ENCODE measurements at places on chromosomes 16 and 17.
A peak's percentile ranks its signal among the peaks of the same experiment; 100 is the strongest.

DNA sequence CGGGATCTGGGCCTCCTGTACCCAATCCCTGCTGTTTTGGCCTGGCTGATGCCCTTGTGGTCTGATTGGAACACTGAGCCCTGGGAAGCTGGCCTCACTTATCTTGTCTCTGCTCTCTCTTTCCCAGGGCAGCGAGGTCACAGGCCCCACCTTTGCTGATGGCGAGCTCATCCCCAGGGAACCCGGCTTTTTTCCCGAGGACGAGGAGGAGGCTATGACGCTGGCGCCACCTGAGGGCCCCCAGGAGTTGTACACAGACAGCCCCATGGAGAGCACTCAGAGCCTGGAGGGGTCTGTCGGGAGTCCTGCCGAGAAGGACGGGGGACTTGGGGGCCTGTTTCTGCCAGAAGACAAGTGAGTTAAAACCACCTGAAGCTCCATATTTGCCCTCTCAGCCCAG, 126.0 kb downstream of the RAB11FIP4 start:
- no peak for DNase-seq

DNA sequence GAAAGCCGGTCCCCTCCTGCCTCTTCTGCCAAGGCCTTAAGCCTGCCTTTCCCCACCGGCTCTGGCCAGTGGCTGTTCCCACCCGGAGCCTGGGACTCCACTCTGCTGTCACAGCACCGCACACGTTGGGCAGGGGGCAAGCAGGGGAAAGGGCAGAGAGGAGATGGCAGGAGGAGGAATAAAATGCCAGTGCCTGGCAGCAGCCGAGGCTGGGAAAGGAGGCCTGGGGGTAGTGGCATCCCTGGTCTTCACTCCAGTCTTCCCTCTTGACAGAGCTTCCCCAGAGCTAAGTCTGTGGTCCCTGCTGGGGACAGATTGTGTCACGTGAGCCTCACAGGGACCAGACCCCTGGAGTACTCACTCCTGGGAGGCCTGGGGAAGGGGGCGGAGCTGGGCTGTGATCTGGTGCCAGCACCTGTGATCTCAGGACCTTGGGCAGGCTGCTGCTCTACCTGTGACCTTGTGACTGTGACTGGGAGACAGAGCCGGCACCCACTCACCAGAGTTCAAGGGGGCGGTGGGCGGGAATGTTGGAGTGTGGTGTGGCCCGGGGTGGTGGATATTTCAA, 97.2 kb upstream of the GSE1 start:
- DNase-seq, result peak; percentile 22

DNA sequence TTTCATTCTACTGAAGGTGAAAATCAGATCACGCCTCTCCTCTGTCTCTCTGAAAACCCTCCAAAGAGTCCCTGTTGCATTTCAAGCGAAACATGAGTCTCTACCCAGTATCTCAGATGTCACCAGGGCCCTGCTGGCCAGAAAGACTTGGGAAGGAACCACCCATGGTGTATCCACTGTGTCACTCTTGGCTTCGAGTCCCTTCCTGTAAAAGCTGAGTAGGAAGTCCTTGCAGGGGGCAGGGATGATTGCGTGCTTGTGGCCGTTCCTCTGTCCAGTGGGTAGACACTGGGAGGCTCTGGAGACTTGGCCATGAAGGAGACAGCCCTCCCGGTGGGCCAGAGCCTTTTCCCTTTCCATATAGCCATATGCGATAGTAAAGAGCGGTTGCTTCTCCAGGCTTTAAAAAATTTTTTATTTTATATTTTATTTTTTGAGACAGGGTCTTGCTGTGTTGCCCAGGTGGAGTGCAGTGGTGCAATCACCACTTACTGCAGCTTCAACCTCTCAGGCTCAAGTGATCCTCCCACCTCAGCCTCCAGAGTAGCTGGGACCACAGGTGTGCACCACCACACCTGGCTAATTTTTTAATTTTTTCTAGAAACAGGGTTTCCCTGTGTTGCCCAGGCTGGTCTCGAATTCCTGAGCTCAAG, 19.0 kb upstream of the RMI2 start:
- DNase-seq, result no peak

- DNase-seq, result no peak
These were observed 12.4 kb downstream of the FAM234A start for GRCh38 chr16:247027-247426.

- no peak for DNase-seq
These were observed 90.6 kb upstream of the LHX1 start for GRCh38 chr17:36846410-36847292.

GRCh38 chr16:78576941-78577340, 477.5 kb downstream of the WWOX start:
- DNase-seq, result no peak

GRCh38 chr16:47033176-47033575, 59.7 kb upstream of the DNAJA2 start:
- no peak for DNase-seq

DNA sequence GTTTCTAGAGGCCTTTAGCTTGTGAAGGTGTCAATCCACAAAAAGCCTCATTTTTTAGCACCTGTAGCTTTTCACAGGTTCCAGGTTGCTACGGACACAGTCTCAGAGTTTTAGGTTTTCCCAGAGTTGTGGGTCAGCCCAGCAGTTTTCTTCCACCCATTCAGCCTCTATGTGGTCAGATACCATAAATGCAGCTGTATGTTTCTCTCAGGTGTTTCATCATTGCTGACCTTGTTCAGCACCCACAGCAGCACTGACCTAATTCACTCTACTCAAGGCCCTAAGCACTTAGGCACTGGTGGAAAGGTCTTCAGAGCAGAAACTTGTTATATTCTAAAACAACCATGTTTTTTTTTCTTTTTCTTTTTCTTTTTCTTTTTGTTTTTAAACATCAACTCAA, 15.0 kb upstream of the SPACA3 start:
- no peak for DNase-seq

GRCh38 chr16:17784073-17784472, 313.3 kb upstream of the XYLT1 start:
- no peak for DNase-seq

GRCh38 chr16:21274172-21274726, 3.8 kb downstream of the CRYM start:
- DNase-seq, result no peak

DNA sequence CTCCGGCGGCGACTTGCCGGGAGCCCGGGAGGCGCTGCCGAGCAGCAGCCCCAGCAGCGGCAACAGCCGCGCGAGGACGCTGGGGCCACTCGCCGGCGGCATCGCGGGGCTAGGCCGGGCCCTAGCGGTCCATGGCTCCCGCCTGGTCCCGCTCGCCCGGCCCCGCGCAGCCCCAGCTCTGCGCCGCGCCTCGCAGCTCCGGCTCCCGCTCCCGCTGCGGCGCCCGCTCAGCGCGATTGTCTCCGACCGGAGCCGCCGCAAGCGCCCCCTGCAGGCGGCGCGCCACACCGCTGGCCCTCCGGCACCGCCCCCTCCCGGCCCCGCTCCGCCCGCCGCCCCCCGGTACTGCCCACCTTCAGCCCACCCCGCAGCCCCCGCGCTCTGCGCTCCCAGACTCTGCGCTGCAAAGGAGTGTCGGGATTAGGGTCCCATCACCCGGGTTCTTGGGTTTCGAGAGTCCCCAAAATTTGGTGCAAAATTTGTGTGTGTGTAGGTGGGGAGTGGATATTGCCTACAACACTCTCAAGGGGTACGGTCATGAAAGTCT, at the start of gene FAM171A2:
Gene FAM171A2, minus strand, starts transcription at position 241 of the 547 bp plus-strand sequence. Its CDS starts 139 bp downstream, at position 102.
- DNase-seq, result peak; percentile 42

- no peak for DNase-seq
These were observed 1.3 kb downstream of the HNF1B start for GRCh38 chr17:37743612-37743874.

DNA sequence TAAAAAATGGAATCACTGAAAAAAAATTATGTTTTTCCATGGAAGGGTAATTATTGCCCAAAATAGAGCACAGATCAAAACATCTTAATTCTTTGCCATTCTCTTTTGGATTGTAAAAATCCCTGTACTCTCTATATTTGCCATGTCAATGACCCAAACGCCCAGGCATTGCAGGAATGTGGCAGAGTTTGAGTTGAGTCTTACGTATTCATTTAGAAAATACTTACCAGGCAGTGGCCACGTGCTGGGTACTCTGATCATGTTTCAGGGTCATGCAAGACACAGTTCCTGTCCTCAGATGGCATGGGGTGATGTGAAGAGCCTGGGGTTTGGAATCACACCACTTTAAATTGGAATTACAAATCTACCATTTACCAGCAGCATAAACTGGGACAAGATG, 267.7 kb downstream of the ABCC12 start:
- DNase-seq, result no peak

DNA sequence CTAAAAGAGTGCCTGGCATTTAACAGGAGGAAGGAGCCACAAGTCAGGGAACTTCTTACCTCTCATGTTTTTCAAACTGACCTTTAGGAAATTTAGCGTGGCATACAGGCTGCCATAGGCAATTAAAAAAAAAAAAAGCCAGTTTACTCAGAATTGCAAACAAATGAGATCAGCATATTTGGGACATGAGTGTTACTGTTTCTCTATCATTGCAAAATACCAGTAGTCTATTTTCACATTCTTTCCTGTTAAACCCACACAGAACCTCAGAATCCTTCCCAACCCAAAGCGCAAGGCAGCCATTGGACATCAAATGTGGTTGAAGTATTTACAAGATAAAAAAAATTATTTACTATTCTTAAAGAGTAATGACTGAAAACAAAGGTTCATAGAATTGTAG, 366.4 kb upstream of the DYNLRB2 start:
- DNase-seq, result no peak

DNA sequence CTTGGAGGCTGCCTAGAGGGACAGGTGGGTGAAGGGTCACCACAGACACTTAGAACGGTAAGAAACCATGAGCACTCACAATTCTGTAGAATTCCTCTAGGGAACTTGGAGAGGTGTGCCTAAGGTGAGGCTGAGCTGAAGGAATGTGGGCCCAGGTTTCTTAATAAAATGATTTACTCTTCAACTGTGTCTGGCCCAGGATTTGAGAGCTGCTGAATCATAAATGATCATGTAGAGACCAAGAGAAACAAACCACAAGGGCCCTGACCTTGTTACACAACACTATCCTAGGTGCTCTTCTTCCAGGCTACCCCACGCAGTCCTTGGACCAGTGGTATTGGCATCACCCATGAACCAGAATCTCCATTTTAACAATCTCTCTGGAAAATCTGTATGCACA, 27.7 kb downstream of the ZNF18 start:
- DNase-seq, result no peak

DNA sequence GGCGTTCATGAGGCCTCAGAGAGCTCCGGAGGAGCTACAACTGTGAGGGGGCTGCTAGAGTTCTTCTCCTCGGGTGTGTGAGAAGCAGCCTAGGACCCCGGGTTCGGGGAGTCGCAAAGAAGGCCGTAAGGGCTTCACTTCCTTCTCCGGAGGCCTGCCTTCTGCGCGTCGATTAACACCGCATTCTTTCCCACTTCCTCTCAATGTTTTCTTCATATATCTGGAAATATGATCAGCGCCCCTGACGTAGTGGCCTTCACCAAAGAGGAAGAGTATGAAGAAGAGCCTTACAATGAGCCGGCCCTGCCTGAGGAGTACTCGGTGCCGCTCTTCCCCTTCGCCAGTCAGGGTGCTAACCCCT, 449 bp downstream of the SMCR8 start:
- no peak for DNase-seq

GRCh38 chr16:54397190-54397835, 110.7 kb upstream of the IRX3 start:
- no peak for DNase-seq

DNA sequence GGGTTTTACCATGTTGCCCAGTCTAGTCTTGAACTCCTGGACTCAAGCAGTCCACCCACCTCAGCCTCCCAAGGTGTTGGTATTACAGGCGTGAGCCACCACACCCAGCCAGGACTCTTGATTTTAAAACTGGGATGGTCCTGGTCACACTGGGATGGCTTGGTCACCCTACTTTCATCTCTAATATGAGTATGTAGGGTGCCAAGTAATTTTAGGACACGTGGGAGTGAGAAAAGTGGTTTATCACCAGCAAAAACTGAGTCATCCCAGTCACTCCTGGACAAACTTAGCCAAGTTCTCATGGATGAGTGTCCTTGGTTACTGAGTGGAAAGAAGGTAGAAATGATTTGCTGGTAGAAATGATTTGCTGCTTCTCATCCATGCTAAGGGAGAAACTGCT, 9.9 kb downstream of the CLEC19A start:
- no peak for DNase-seq

DNA sequence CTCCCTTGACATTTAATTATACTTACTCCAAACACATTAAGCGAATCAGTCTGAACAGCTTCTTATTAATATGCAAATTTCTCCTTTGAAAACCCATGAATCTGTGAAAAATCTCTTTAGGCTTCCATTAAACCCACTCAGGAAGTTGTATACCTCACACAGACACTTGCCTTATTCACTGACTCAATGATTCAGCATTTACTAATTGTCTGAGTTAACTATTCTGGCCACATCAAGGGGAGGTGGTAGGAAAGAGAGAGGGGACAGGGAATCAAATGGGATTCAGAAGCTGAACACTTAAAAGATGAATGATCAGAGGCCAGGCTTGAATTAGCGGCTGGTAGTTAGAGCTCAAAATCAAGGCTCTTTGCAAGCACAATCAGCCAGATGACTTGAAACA, 70.0 kb downstream of the HS3ST3A1 start:
- no peak for DNase-seq

DNA sequence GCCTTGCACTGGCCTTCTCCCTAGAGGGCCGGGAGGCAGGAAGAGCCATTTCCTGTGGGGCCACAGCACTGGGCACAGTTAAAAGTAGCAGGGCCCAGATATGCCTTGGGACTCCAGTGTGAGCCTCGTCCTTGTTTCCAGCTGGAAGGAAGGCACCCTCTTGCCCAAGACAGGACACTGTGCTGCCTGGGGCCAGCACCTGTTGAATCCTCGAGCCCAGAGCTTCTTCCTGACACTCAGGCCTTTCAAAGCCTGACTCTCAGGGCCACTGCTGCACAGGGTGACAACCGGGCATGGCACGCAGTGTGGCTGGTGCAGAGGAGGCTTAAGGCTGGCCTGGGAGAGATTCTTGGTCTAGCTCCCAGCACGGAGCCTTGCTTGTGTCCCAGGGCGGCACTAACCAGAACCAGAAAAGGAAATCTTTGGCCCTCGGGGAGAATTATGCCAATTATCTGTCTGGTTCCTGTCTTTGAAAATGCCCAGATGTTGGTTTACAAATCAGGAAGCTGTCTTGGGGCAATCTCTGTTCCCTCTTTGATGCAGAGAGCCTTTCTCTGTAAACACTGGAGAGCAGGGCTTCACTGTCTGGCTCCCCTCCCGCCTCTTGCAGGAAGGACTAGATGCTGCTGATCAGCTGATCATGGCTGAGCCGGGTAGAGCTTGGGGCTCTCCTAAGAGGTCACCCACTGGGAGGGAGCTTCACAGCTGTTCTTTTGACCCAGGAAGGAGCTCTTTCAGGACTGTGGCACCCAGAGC, 11.1 kb downstream of the LDHD start:
- no peak for DNase-seq
